ENCODE measurements at places on chromosomes 1 and 21. TPM values are rescaled to one million over a fixed set of nuclear protein-coding genes. Genes with fewer than 3 reads are reported as not detected.

CFAP107 gene
- not detected for total RNA-seq

DNA sequence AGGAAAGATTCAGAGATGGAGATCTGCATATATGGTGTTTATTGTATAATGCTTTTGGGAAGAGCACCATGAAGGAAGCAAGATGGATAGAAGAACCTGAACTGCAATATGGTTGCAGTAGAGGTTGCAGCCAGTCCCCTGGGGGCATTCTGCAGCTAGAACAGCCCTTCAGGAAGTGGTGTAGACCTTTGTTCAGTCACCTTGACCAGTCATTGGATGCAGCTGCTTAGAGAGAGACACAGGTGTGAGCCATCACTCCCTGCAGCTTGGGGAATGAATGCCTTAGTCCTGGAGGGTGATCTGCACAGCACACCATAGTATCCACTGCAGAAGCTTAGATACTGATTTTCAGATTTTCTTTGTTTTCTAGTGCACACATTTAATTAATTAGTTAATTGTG, 42.3 kb downstream of the NEK7 start:
- no peak for DNase-seq

- DNase-seq, result peak; percentile 78
These were observed 28.2 kb downstream of the ATP8B2 start for GRCh38 chr1:154353460-154353904.

DNA sequence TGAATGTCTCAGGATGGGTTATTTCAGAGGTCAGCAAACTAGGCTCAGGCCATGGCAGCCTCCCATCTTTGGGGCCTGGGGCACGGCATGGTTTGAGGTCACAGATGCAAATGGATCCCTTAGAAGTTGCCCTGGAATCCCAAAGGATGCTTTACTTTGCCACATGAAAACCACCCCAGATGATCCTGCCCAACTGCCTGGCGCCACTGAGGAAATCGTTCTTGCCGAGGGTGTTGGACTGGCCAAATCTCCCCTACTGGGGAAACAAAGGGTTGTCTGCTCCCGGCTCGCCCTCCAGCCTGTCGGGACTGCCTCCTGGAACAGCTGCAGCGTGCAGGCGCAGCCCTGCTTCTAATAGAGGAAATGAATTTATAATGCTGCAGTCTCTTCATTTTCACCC, 173.0 kb upstream of the LMO4 start:
- DNase-seq, result no peak

HHIPL2 gene
- total RNA-seq, result not detected

DNA sequence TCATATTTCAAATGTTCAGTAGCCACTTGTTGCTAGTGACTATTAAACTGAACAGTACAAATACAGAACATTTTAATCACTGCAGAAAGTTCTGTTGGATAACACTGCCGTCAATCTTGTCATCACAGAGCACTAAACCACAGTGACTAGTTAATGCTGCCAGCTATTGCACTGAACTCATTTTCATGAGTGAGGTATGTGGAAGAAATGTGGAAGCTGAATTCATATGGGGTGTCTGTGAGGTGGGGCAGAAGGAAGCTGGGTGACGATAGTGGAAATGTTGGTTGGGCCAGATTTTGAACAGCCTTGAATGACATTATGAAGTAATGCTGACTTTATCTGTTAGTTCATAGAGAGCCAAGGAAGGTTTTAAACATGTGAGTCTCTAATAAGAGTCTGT, 49.6 kb downstream of the OSBPL9 start:
- DNase-seq, result no peak

DNA sequence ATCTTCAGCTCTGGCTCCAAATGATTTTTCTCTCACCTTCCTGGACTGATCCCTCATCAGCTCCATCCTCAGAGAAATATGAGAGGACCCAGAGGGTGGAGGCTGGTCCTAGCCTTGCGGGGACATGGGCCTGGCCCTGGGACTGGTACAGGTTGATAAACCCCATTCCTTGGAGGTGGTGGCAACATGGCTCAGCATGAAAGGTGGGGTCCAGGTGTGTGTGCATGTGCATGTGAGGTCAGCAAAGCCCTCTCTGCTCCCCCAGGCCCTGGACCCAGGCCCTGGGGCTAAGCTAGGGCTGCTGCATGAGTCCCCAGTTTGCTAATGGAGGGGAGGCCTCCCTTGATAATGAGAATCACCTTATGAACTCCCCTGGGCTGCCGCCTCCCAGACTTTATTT, 363.1 kb downstream of the MATN1 start:
- DNase-seq, result no peak

GRCh38 chr1:170657275-170657853, 6.6 kb upstream of the PRRX1 start:
- no peak for DNase-seq

CLDN14 gene
- not detected for total RNA-seq

DNA sequence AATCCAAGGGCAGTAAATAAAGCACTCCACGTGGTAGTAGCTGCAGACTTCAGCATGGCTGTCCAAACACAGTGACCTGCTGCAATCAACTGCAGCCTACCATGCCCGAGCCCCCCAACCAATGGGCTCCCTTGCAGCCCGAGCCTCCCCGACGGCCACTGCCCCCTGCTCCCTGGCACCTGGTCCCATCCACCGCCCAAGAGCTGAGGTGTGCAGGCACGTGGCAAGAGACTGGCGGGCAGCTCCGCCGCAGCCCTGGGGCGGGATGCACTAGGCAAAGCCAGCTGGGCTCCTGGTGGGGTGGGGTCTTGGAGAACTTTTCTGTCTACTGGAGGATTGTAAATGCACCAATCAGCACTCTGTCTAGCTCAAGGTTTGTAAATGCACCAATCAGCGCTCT, 57.6 kb upstream of the RGS2 start:
- DNase-seq, result no peak

- DNase-seq, result no peak
These were observed 8.4 kb downstream of the PLPP3 start for GRCh38 chr1:56570924-56571372.

GRCh38 chr1:83828456-83828855, 170.5 kb downstream of the TTLL7 start:
- no peak for DNase-seq

DNA sequence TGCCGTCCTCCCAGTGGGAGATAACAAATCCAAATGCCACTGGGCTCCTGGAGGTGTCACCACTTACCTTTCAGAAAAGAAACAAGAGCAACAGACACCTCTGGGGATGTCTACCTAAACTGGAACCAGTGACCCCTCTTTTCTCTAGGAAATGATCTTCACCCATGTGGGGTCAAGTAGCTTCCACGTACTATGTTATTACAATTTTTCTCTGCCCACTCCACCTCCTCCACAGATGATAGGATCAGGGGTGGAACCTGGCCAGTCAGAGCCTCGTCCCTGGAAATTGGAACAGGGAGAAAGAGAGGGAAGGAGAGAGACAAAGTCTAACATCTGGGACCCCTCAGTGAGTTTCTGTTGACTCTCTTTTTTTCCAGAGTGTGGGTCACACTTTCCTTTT, 50.1 kb downstream of the H3-3A start:
- no peak for DNase-seq

Data from stomach (tissue), 19 donors.